Activated CD4-positive, alpha-beta memory T cell treated with anti-CD3 and anti-CD28 coated beads for 36 hours (primary cell): ENCODE measurements at places on chromosomes 12 and 14. TPM values are rescaled to one million over a fixed set of nuclear protein-coding genes. Genes with fewer than 3 reads are reported as not detected.

DNA sequence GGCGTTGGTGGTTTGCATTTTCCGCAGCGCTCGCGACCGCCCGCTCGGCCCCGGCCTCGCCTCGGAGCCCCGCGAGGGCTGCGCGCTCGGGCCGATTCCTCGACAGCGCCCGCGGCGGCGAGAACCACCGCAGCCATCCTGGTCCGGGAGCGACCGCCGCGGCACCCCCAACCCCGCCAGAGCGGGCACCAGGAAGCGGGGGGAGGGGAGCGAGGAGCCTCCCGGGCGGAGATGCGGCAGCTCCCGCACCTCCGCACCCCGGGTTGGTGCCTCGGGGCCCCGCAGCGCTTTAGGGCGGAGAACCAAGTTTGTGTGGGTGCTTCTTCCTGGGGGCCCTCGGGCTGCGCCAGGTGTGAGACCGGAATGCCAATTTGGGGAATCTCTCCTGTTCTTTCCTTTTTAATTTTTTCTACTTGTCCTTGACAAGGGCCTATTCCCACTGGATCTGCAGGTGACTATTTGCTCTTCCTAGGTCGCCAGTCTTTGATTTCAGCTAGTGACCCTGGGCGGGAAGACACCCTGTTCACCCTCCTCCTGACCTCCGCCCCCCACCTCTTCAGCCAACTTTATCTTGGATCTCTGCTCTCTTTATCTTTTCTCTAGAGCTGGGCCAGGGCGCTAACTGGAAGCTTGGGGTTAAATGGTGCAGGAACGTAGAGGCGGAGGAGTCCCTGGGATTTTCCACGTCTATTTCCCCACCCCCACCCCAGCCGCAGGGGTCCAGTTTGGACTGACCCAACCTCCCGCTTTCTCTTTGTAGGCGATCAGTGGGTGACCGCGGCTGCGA lies at the start of gene SOCS2:
Gene SOCS2 (plus strand): TSS at position 751 of the 787 bp plus-strand sequence. CDS start 223 bp downstream, outside the sequence.
- peak; percentile 20 for DNase-seq

Gene GLTP
- 21.1 TPM for total RNA-seq

Gene KIF21A
- 30.5 TPM for total RNA-seq

Gene ASIC1
- 1.6 TPM for total RNA-seq

Gene IL25
- not detected for total RNA-seq

Gene GPR135
- 0.51 TPM for total RNA-seq
